ENCODE measurements at places on chromosomes 11 and 22.

- no peak overlapping the region for H3K27ac ChIP-seq
- H3K27me3 ChIP-seq = no peaks in the 10 kb centered on the region
- H3K4me3 ChIP-seq = no peak overlapping the region
- no peaks in the 10 kb centered on the region for H3K4me1 ChIP-seq
Observed at GRCh38 chr11:75200051-75200450, 40.5 kb upstream of the TPBGL start.

DNA sequence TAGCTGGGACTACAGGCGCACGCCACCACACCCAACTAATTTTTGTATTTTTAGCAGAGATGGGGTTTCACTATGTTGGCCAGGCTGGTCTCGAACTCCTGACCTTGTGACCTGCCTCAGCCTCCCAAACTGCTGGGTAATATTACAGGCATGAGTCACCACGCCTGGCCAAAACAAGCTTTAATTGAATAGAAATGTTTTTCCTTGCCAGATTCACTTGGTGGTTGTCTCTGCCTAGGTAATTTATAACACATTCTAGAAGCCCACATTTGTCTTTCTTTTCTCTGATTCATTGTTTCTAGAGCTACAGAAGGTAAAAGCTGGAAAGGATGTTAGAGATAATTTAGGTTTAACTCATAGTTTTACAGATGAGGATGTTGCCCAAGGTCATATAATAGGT, 41.3 kb downstream of the CECR2 start:
- no peak for DNase-seq
- H3K4me1 ChIP-seq = no peaks in the 10 kb centered on the region
- no peak overlapping the region for H3K4me3 ChIP-seq
- H3K27me3 ChIP-seq = no peaks in the 10 kb centered on the region
- H3K27ac ChIP-seq = no peak overlapping the region
- H3K36me3 ChIP-seq = no peaks in the 10 kb centered on the region

DNA sequence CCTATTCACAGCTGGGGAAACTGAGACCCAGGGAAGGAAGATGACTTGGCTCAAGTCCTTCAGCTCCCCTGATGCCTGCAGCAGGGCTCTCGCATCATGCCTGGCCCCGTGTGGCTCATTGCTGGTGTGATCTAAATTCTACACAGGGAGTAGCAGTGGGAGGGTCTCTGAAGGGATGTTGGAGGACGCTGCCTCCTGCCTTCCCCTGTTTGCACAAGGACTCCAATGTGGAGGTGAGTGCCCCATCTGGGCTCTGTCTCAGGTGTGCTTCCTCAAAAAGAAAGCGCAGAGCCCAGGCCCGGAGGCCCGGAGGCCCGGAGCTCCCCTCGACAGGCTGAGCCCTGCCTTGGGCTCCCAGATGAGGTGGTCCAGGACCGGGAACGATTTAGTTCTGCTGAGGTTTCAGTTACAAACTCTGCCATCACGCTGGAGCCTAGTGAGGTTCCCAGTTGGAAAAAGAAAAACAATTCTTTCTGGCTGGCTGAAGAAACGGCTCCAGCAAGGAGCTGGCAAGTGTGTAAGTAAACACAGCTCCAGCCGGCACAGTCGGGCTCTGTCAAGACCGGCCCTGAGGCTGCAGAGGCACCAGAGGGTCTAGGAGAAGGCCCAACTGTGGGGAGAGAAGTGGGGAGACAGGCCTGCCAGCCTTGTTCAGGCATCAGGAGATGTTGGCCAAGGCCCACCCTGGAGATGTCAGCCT, 49.8 kb downstream of the NAT10 start:
- no peaks in the 10 kb centered on the region for H3K27me3 ChIP-seq
- no peak overlapping the region for H3K27ac ChIP-seq
- peaks cover 15% of the 10 kb centered on the region for H3K4me1 ChIP-seq
- H3K36me3 ChIP-seq = no peaks in the 10 kb centered on the region

GRCh38 chr11:77752516-77752915, 68.0 kb downstream of the RSF1 start:
- H3K27me3 ChIP-seq = no peaks in the 10 kb centered on the region
- DNase-seq = no peak
- no peak overlapping the region for H3K27ac ChIP-seq
- H3K4me3 ChIP-seq = no peak overlapping the region
- peaks cover 7% of the 10 kb centered on the region for H3K36me3 ChIP-seq

DNA sequence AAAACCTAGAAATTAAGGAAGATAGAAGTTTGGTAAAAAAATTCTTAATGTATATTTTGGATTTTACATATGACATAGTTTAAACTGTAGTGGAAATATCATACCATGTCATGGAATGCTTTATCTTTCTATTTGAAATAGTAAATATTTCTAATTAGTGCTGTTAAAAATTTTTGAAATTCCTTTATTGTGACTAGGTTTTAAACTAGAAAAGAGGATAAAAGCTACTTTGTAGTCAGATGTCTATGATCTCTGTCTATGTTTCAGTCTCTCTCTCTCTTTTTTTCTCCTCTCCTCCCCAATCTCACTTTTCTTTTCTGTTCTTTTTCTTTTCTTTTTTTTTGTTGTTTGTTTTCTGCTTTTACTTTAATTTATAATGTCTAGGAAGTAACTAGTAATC, 226.2 kb downstream of the TMEM135 start:
- H3K27me3 ChIP-seq = no peaks in the 10 kb centered on the region
- no peak overlapping the region for H3K4me3 ChIP-seq
- no peaks in the 10 kb centered on the region for H3K36me3 ChIP-seq
- H3K27ac ChIP-seq = no peak overlapping the region
- no peaks in the 10 kb centered on the region for H3K4me1 ChIP-seq
- DNase-seq = no peak

DNA sequence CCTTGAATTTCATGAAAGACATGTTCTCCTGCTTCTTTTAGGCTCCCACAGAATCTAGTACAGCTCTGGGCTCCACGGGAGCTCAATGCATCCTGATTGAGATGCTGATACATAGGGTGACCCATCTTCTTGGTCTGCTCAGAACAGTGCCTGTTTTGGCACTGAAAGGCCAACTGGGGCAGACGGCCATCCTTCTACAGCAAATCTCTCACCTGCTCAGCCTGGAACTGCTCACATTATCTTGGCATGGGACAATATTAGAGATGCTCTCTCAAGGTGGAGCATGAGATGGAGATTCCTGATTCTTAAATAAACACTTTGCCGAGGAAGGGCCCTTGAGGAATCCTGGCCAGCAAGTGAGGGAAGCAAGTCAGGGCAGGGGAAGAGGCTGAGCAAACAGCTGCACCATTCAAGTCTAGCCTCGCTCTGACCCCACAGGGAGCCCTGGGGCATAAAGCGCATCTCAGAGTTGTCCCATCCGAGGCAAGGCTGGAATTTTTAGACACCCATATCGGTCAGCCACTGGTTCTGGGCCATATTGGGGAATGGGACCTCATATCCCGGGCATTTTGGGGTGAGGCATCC, 58.4 kb upstream of the CSNK2A3 start:
- DNase-seq = no peak
- no peak overlapping the region for H3K4me3 ChIP-seq
- H3K36me3 ChIP-seq = no peaks in the 10 kb centered on the region
- H3K27ac ChIP-seq = no peak overlapping the region

DNA sequence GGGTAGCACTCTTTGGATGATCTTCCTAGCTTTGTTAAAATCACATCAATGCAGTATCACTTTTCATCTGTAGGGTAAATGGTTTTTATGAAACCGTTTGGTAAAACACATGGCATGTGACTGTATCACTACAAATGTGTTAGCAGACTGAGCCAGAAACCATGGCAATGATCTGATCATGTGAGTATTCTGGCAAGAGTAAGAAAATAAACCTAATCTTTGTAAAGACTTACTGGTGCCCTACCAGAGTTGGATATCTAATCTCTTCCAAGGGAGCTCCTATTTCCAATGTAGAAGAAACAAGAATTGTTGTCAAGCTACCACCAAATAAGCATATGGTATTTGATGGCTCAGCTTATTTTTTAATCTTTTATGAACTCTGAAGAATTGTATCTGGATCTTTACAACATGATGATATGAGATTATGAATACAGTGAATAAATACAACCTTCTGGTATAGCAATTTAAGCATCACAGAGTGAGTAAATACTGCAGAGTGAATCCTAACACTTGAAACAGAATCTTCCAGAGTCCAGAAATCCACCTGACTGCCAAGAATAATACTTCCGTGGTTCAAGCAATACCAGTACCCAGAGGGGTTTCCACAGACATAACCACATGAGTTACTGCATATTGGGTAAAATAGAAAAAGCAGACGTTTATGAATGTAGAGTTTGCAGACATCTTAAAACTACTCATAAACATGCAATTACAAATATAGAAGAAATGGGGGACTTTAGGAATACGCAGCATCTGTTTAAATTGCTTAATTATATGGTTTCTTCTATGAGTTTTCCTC, 238.8 kb downstream of the TTC28 start:
- no peaks in the 10 kb centered on the region for H3K36me3 ChIP-seq
- H3K27ac ChIP-seq = no peak overlapping the region
- DNase-seq = no peak
- H3K4me1 ChIP-seq = peaks cover 20% of the 10 kb centered on the region
- H3K27me3 ChIP-seq = peaks cover 27% of the 10 kb centered on the region
- no peak overlapping the region for H3K4me3 ChIP-seq

- peaks cover 47% of the 10 kb centered on the region for H3K36me3 ChIP-seq
- no peak overlapping the region for H3K4me3 ChIP-seq
- peaks cover 19% of the 10 kb centered on the region for H3K4me1 ChIP-seq
- H3K27ac ChIP-seq = no peak overlapping the region
- no peak for DNase-seq
- no peaks in the 10 kb centered on the region for H3K27me3 ChIP-seq
Observed at GRCh38 chr11:65866509-65867283, 5.9 kb downstream of the EFEMP2 start.

- H3K4me3 ChIP-seq = no peak overlapping the region
- no peaks in the 10 kb centered on the region for H3K36me3 ChIP-seq
- no peak for DNase-seq
- H3K27ac ChIP-seq = no peak overlapping the region
- peaks cover 7% of the 10 kb centered on the region for H3K4me1 ChIP-seq
Observed at GRCh38 chr11:77524539-77524938, 50.6 kb upstream of the PAK1 start.

DNA sequence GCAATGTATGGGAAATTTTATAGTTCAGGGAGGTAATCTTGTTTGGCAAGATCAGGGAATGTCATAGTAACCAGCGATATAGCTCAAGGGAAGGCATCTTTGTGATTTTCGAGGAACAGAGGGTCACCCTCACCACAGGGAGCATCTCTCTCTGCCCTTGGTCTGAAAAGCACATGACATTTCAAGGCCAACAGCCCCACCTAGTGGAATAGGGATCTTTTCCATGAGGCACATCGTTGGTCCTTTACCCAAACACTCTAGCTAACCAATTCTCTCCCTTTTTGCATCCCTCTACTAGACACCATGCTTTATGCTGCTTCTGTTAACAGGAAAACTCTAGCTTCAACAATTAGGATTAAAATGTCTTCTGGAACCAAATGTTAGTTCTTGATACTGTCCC, 179.0 kb downstream of the GRM5 start:
- no peak overlapping the region for H3K27ac ChIP-seq
- H3K4me3 ChIP-seq = no peak overlapping the region
- no peaks in the 10 kb centered on the region for H3K27me3 ChIP-seq
- no peaks in the 10 kb centered on the region for H3K36me3 ChIP-seq
- DNase-seq = no peak

DNA sequence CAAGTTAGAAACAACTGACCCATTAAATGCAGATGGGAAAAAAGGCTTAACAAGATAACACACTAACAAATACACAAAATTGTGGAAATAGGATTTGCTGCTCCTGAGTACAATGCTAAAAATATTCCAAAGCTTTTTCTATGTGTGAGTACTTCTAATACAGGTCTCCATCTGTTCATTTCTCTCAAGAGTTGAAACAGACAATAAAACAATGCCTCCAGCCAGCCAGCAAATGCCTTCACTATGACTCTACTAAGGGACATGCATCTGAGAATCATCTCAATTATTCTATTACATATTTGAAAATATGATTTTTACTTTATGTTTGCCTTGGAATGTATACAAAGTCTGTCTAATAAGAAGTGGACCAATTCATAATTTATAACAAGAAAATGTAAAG, 119.0 kb downstream of the CADM1 start:
- H3K27me3 ChIP-seq = no peaks in the 10 kb centered on the region
- no peak overlapping the region for H3K27ac ChIP-seq
- DNase-seq = no peak
- H3K36me3 ChIP-seq = no peaks in the 10 kb centered on the region
- no peak overlapping the region for H3K4me3 ChIP-seq

- peaks cover 6% of the 10 kb centered on the region for H3K4me1 ChIP-seq
- H3K27ac ChIP-seq = no peak overlapping the region
- no peaks in the 10 kb centered on the region for H3K36me3 ChIP-seq
Observed at GRCh38 chr22:32202539-32203180, 2.2 kb downstream of the RFPL2 start.

GRCh38 chr11:1839924-1840779, 1.4 kb downstream of the TNNI2 start:
- no peaks in the 10 kb centered on the region for H3K27me3 ChIP-seq
- peak; percentile 86 for DNase-seq
- peaks cover 57% of the 10 kb centered on the region for H3K4me1 ChIP-seq
- H3K27ac ChIP-seq = peak overlapping the region; percentile 83
- H3K36me3 ChIP-seq = no peaks in the 10 kb centered on the region

DNA sequence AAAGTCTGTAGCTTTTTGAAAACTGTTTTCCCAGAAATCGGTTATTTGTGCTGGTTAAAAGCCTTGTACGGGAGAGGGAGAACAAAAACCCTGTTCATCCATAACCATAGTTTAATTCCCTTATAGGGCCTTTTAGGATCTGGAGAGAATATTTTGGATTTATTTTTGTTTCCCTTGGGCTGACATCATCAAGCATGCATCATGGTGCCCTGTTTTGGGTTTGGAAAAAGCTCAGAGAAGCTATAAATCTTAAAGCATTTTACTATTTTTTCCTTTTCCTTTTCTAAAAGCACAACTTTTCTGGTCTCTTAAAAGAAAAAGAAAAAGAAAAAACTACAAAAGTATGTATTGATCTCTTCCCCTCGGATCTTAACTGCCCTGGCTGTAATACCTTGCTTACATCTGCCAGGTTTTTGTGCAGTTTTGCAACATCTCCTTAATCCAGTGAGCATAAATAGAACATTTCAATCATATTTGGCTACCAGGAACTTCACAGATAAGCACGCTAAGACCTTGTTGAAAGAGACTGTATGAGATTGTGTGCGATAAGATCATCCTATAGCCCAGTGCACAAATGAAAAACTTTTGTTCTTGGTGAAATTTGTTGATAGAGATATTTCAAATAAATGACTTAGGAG, 88.0 kb downstream of the ZBTB16 start:
- DNase-seq = no peak
- H3K36me3 ChIP-seq = no peaks in the 10 kb centered on the region
- no peak overlapping the region for H3K27ac ChIP-seq
- H3K4me3 ChIP-seq = no peak overlapping the region
- no peaks in the 10 kb centered on the region for H3K27me3 ChIP-seq
- H3K4me1 ChIP-seq = peaks cover 38% of the 10 kb centered on the region

GRCh38 chr11:109582470-109582869, 160.5 kb downstream of the C11orf87 start:
- no peak for DNase-seq
- H3K4me3 ChIP-seq = no peak overlapping the region
- H3K4me1 ChIP-seq = no peaks in the 10 kb centered on the region
- H3K36me3 ChIP-seq = no peaks in the 10 kb centered on the region
- no peaks in the 10 kb centered on the region for H3K27me3 ChIP-seq

- no peaks in the 10 kb centered on the region for H3K36me3 ChIP-seq
- no peak for DNase-seq
- H3K4me1 ChIP-seq = no peaks in the 10 kb centered on the region
- H3K27ac ChIP-seq = no peak overlapping the region
Observed at GRCh38 chr11:45412051-45412471, 125.9 kb upstream of the SYT13 start.

- no peak overlapping the region for H3K27ac ChIP-seq
- DNase-seq = no peak
- H3K27me3 ChIP-seq = peaks cover 15% of the 10 kb centered on the region
- H3K4me3 ChIP-seq = no peak overlapping the region
- no peaks in the 10 kb centered on the region for H3K36me3 ChIP-seq
Observed at GRCh38 chr11:1702506-1702905, 5.5 kb downstream of the KRTAP5-6 start.

Data from B cell (primary cell).